Stimulated activated CD8-positive, alpha-beta memory T cell treated with anti-CD3 and anti-CD28 coated beads, Interleukin-7, amount 100 ng/mL, for 4 hours (primary cell): ENCODE measurements at places on chromosomes 3 and 15.

DNA sequence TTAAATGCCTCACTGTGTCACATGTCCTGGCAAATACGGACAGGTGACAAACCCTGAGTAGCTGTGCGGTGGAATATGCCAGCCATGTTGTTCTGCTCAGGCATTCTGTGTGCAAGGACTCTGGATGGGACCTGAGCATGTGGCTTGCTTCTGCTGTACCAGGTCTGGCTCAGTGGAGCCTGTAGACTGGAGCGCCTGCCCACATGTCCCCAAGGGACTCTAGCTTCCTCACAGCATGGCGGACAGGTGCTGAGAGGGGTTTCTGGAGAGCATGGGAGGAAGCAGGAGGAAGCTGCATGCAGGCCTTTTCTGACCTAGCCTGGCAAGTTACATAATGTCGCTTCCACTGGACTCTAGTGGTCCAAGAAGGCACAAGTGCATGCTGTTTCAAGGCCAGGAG, 96.3 kb downstream of the PLXNA1 start:
- no peak for DNase-seq

- DNase-seq, result no peak
Measured at GRCh38 chr3:98680723-98681122, 82.4 kb upstream of the ST3GAL6 start.

GRCh38 chr3:117282566-117282965, 573.0 kb downstream of the TUSC7 start:
- DNase-seq, result no peak

- no peak for DNase-seq
Measured at GRCh38 chr3:127488141-127488672, 102.3 kb downstream of the TPRA1 start.

DNA sequence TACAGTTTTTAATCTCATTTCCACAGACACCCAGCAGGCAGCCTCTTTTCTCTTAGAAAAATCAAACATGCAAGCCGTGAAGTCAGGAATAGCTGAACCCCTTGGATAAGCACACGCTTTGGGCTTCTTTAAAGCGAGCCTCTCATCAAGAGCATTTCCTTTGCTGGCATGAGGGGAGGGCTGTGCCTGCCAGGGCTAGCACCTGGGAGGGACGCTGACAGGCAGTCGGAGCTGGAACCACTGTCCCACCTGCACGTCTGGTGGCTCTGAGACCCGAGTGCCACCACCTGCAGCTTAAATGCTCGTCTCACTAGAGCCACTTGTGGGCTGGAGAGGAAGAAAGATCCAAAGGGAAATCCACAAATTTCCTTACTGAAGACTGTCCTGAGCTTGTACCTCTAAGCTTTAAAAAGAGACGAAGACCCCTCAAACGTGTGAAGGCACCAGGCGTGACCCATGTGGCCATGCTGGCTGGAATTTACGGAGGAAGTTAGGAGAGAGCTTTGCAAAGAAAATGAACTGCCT, 9.4 kb downstream of the MAP6D1 start:
- DNase-seq, result no peak

- no peak for DNase-seq
Measured at GRCh38 chr3:165446555-165446954, 250.4 kb upstream of the SLITRK3 start.

- DNase-seq, result no peak
Measured at GRCh38 chr15:57752436-57752835, 45.9 kb downstream of the POLR2M start.

DNA sequence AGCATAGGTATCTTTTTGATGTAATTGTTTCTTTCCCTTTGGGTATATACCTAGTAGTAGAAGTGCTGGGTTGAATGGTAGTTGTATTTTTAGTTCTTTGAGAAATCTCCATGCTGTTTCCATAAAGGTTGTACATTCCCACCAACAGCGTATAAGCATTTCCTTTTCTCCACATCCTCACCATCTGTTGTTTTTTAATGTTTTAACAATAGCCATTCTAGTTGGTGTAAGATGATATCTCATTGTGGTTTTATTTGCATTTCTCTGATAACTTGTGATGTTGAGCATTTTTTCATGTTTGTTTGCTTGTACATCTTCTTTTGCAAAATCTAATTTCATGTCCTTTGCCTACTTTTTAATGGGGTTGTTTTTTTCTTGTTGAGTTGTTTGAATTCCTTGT, 80.0 kb upstream of the TMC3 start:
- DNase-seq, result no peak

- no peak for DNase-seq
Measured at GRCh38 chr3:98806521-98806920, 43.4 kb downstream of the ST3GAL6 start.

DNA sequence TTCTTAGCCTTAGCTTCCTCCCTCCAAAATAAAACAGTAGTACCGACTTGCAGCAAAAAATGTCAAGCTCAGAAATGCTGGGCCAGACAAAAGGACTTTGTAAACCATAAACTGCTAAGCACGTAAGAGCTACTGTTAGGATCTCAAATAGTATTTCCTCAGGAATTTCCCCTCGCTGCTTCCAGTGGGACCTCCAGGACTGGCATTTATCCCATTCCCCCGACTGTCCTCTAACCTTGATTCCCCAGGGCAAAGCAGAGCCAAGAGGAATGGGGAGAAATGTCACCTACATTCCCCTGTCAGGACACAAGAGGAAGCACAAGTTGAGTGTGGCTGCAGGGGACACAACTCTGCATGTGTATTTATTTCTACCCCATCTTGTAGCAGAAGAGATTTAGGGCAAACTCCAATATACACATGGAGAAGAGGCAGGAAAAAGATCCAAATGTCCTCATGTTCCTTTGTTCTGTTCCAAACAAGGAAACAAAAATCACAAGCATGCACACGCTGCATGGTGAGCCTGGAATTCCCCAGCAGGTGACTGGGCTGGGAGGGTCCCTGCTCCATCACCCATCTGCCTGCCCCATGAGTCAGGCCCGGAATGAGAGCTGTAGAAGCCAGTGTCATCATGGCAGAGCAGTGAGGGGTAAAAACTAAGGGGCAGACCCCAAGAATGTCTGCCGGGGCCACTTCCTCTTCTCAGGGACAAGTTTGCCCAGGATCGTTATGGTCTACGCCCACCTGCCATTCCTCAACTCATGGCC, 4.2 kb downstream of the STOML1 start:
- no peak for DNase-seq
